ENCODE measurements at places on chromosomes 6 and 20.

DNA sequence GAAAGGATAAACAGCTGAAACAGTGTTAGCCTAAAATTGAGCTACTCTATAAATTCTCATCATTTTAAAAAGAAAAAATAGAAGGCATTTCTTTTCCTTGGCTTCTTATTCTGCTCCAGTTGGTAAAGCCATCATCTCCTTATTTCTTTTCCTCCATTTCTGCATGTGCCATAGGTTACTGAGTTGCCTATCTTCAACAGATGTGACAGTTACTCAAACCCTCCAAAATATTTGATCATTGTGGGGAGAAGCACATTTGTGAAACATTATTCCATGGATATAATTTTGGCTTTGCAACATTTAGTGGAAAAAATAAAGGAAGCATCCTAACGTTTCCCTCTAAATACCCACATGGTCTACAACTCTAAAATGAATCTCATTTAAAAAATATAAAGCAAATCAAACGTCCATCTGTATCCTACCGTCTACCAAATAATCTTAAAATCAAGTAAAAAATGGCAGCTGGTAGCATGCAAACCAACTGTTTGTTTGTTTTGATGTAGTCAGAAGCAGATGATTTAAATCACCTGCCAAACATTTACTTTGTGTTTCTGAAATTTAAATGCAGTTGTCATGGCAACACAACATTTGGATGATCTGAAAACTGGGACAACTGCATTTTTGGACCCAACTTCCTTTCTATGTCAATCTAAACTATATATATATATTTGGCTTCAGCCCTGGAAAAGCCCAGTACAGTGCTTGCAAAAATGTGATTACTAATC, 16.8 kb upstream of the SNX9 start:
- DNase-seq: no peak

DNA sequence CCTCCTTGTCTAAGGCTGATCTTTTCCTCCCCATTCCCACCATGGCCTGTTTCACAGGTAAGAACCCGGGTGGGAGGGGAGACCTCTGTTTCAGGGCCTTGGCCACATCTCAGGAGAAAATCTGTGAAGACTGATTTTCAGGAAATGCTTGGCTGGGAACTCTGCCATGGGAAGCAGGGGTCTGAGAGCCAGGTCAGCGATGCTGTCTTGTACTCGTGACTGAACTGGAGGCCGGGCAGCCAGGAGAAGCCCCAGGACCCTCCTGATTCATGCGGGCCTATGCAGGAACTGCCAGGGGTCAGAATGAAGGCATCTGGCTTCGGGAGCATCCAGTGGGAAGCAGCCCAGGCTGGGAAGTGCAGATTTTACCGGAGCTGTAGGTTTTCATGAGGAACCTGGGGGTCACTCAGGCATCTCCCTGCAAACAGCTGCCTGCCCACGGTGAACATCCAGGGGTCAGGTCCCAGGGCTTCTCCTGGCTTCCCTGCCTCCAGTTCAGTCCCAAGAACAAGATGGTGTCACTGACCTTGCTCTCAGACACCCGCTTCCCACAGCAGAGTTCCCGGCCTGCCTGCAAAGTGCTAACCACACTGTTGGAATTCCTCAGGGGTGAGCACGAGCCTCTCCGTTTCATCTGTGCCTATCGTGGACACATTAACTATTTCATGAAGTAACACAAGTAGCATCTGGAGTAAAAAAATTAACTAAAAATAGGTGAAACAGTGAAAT, 90.2 kb upstream of the SULF2 start:
- no peak for DNase-seq

DNA sequence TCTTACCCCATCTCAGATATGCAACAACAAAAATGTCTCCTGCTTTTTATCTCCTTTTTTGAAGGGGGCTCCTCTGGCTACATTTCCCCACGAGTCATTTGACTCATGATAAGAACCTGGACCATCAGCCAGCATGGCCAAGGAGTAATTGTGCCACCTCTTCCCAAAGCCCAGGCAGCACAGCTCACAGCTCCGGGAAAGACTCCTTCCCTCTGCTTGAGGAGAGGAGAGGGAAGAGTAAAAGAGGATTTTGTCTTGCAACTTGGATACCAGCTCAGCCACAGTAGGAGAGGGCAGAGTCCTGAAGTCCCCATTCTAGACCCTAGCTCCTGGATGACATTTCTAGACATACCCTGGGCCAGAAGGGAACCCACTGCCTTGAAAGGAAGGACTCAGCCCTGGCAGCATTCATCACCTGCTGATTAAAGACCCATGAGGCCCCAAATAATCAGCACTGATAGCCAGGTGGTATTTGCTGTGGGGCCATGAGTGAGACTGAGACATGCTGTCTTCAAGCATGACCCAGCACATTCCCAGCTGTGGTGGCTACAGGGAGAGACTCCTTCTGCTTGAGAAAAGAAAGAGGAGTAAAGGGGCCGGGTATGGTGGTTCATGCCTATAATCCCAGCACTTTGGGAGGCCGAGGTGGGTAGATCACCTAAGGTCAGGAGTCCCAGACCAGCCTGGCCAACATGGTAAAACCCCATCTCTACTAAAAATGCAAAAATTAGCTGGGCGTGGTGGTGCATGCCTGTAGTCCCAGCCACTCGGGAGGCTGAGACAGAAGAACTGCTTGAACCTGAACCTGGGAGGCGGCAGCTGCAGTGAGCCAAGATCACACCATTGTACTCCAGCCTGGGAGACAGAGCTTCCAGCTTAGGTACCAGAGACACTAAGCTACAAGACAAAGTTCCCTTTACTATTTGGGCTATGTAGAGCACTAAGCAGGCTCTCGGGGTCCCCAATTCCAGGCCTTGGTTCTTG, 28.1 kb downstream of the NCOA6 start:
- no peak for DNase-seq

- DNase-seq: no peak
Measured at GRCh38 chr6:169960003-169960344, 208.6 kb downstream of the ERMARD start.

GRCh38 chr6:35470663-35471120, 2.5 kb downstream of the RPL10A start:
- DNase-seq: no peak

DNA sequence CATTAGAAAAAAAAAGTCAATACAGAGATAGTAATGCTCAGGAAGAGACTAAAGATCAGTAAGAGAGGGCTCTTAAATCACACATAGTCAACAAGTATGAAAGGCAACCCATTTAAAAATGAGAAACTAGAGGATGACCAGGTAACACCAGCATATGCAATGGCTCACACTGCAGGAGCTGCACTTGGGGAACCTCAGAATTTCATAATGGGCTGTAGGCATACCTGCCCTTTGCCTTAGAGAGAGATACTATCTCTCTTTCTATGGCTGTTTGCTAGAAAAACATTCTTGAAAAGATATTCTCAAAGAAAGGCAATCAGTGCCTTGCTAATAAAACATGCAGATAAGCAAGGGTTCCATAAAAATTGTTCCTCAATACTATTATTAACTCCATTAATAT, 33.2 kb downstream of the HMGCLL1 start:
- DNase-seq: no peak

GRCh38 chr6:137102851-137103492, 58.2 kb upstream of the IL20RA start:
- DNase-seq: peak; percentile 23

DNA sequence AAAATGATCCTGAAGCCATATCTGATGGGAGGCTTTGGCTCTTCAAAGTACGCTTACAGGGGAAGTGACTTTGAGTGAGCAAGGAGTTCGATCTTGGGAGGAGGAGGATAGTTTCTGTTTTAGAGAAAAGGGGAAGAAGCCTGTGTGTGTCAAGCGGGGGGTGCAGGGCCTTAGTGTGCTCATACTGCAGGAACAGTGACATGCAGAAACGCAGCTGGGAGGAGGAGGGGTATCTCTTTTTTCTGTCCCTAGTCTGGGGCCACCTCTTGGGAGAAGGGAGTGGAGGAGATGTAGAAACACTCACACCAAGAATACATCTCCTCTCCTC, 19.8 kb downstream of the SIRPD start:
- no peak for DNase-seq

DNA sequence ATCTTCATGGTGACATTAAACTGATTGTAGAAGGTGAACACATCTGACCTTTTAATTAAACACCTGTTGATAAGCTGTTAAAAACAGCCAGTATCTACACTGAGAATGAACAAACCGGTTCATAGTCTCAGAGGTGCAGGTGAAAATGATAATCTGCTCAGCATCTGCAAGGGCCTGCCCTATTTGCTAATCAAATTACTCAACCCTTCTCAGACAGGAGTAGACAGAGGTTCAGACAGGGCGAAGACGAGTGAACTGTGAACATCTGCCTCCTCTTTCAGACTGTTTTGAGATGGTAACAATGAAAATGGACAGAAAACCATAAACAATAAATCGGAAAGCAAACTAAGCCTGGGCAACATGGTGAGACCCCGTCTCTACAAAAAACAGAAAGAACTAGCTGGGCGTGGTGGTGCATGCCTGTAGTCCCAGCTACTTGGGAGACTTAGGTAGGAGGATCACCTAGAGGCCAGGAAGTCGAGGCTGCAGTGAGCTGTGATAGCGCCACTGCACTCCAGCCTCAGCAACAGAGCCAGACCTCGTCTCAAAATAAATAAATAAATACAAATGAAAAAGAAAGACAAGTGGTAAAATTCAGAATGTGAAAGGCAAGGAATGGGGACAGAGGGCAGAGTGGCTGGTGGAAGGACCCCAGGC, 55.9 kb downstream of the NINL start:
- no peak for DNase-seq

GRCh38 chr6:53042112-53042511, 23.1 kb upstream of the FBXO9 start:
- no peak for DNase-seq

GRCh38 chr6:105890521-105891244, 195.5 kb upstream of the PRDM1 start:
- DNase-seq: no peak

- DNase-seq: no peak
Measured at GRCh38 chr6:135985471-135985870, 134.0 kb downstream of the PDE7B start.

DNA sequence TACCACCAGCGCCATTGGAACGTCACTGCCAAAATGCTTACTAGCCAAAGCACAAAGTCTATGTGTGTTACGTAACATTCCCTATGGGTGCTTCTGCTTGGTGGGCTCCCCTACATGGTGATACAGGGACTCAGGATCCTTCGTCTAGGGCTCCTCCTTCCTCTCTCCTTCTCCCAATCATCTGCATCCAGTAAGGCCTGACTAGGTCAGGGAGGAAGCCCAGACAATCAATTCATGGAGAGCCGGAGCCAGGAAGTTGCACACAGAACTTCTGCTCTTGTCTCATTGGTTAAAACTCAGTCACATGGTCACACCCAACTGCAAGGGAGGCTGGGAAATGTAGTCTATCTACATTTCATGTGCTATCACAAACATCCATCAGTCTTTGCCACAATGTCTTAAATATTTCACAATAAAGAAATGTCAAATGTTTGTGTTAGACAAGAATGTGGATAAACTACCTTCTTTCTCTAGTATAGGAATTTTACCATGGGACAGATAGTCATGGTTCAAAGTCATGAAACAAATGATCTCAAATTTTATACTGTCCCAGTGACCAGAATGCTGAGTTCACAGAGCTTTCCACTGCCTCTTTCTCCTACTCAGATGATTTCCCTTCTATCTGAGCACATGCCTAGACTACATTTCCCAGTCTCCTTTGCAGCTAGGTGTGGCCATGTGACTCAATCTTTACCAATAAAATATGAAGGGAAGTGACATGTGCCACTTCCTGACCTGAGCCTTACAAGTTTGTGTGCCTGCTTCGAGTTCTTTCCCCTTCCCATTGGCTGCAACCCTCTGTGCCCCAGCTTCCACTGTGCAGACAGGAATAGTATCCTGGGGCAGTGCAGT, 9.3 kb upstream of the KCNK15 start:
- peak; percentile 41 for DNase-seq

- DNase-seq: no peak
Measured at GRCh38 chr6:100463630-100464161, 1.0 kb downstream of the SIM1 start.

- no peak for DNase-seq
Measured at GRCh38 chr6:79928478-79928998, 18.8 kb downstream of the ELOVL4 start.

GRCh38 chr20:10856237-10857015, 182.6 kb upstream of the JAG1 start:
- no peak for DNase-seq

DNA sequence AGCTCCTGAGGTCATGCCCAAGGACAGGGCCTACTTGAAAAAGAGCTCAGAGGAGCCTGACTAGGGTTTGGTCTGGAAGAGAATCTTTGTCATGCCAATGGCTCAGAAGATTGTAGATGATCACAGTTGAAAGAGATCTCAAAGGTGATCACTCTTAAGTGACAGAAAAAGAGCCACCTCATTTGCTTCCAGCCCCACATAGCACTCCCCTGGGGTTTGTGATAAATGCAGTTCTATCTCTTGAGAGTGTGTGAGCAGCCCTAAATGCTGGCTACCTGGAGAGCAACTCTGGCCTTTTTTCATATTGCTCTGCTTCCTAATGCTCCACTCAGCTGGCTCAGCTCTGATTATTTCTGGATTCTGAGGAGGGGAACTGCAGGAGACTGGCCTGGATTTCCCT, 39.3 kb downstream of the KLHL32 start:
- DNase-seq: no peak

- no peak for DNase-seq
Measured at GRCh38 chr20:24048024-24048611, 59.5 kb upstream of the GGTLC1 start.

GRCh38 chr20:11270566-11270965, 596.8 kb upstream of the JAG1 start:
- no peak for DNase-seq

GRCh38 chr6:27157459-27158315, 89.8 kb upstream of the PRSS16 start:
- DNase-seq: peak; percentile 85

DNA sequence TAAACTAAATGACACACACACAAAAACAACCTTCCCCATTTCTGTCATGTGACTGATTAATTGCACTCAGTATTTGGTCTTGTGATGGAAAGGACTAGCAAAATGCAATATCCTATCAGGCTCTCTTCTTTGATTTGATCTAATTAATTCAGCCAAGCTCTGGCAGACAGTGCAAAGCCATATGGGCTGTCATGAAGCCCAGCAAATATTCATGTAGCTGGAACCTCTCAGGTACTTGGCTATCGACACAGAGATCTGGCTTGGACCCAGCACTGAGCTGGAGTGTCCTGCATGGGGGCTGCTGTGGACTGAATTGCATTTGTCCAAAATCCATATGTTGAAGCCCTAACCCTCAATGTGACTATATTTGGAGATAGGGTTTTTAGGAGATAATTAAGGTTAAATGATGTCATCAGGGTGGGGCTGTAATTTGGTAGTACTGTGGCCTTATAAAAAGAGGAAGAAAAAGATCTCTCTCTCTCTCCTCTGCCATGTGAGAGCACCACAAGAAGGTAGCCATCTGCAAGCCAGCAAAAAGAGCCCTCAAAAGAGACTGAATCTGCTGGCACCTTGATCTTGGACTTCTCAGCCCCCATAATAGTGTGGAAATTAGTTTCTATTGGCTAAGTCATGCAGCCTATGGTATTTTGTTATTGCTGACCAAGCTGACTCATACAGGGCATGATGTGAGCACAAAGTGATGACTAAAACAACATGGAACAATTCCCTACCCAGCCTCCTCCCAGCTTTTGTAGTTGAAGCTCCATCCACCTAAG, 77.1 kb downstream of the STMND1 start:
- no peak for DNase-seq

Measured in CD4-positive, alpha-beta T cell treated with Interleukin-2 at 100 ng/mL for 4 hours (primary cell).